ENCODE measurements at places on chromosomes 4 and X. TPM values are rescaled to one million over a fixed set of nuclear protein-coding genes. Genes with fewer than 3 reads are reported as not detected.

Gene FRMPD4
- 1.3 TPM for total RNA-seq

Gene SNCA
- 4.0 TPM for total RNA-seq

Gene CXCL5
- total RNA-seq: 0.11 TPM

Gene RCHY1
- 44.1 TPM for total RNA-seq

Gene GPC3
- 6.7 TPM for total RNA-seq

Gene ANKRD37
- total RNA-seq: 22.1 TPM

Gene SLC16A2
- 5.7 TPM for total RNA-seq

Gene SSX4
- total RNA-seq: not detected

DNA sequence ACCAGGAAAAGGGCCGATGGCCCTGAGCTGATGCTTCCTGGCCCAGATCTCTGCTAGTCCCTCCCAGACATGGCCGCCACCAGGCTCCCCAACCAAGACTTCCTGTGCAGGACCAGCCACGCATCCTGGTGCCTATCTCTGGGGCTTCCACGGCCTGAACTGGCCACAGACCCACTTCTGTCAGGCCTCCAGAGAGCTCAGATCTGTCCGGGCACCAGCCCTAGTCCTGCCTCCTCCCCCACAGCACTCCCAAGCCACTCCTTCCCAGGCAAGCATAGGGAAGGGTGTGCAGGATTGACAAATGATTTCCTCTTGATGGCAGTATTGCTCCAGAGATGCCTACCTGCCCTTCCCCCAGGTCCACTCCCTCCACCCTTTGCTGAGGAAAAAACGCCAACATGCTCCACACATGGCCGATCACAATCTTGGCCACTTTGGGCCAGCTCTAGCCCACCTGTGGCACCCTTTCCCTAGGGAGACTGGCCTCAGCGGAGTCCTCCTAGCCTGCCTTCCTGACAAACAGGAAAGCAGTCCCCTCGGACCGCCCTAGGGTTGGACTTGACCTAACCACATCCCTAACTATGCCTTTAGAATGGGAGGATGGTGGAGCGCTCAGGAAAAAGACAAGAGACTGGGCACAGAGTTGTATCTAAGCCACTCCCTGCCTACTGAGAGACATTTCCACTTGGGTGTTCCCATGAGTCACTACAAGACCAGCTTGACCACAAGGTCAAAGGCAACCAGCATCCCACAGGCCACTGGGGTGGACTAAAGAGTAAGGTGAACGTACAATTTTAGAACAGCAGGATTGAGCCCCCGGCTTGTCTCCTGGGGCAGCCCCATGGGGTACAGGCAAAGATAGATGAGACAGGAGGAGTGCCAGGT lies 277.5 kb upstream of the AGTR2 start:
- DNase-seq: no peak

- no peak for DNase-seq
Measured at GRCh38 chr4:59553063-59553720, 1646.9 kb upstream of the ADGRL3 start.

- no peak for DNase-seq
Measured at GRCh38 chr4:7770224-7771050, 169.2 kb downstream of the AFAP1 start.

DNA sequence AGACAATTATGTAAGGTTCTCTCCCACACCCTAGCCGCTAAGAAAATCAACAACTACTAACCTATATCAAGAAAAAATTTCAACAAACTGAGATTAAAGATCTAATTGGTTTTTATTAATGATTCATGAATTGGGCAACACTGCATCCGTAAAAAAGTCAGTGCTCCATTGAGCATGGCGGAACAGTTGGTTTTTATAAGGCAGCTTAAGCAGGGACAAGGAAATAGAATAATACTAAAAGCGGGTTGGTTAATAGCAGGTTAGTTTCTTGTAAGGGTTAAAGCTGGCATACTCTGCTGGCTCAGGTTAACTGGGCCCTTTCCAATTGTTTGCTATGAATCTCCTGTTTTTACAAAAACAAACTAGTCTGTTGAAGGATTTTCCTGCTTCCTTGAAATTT lies 202.3 kb upstream of the RASGEF1B start:
- DNase-seq: no peak

DNA sequence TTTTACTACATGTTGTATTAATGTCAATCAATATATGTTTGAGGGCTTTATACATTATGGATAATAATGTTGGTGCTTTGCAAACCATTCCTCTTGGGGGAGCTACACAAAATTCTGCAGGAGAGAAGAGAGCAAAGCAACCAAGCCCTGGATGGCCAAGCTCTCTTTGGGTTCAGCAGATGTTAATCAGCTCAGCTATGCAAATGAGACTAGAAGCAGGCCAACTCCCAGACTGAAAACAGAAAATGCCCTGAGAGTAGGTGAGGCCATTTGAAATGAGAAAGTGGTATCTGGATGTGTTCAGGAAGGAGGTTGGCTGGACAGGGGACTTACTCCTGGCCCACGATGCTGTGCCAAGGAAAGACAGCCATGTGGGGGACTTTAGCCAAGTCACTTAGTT lies 387.0 kb downstream of the BCOR start:
- no peak for DNase-seq

- DNase-seq: no peak
Measured at GRCh38 chr4:92992758-92993157, 689.0 kb downstream of the GRID2 start.

DNA sequence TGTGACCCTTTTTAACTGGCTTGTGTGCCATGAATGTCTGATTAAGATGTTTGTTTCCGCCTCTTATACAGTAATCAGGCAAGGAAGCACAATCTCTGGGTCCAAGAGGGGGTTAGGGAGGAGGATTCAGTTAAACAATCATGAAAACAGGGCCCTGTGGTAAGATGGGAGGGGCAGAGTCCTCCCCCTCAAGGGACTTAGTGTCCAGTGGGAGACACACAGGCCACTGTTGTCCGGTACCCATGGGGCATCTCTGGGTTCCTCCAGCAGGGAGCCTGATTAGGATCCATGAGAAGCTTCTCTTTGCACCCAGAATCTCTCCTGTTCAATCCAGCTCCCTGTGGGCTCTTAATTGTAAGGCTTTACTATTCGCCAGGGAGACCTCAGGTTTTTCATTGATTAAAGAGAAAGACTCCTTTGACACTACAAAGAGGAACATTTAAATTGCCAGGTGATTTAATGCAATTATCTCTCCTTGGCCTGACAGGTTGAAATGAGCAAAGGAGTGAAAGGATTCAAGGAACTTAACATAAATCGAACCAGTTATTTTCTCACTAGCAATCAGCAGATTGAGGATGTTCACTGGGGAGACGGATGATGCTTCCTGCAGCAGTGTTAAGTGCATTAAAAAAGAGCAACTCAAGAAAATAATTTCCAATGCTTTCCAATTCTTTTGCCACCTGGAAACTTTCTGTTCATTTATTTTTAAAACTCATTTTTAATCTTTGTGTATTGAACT lies 225.4 kb downstream of the PTTG2 start:
- DNase-seq: no peak

GRCh38 chr4:151165205-151166000 lies 66.0 kb downstream of the RPS3A start:
- no peak for DNase-seq

GRCh38 chr4:124414276-124415040 lies 298.1 kb downstream of the ANKRD50 start:
- DNase-seq: no peak

DNA sequence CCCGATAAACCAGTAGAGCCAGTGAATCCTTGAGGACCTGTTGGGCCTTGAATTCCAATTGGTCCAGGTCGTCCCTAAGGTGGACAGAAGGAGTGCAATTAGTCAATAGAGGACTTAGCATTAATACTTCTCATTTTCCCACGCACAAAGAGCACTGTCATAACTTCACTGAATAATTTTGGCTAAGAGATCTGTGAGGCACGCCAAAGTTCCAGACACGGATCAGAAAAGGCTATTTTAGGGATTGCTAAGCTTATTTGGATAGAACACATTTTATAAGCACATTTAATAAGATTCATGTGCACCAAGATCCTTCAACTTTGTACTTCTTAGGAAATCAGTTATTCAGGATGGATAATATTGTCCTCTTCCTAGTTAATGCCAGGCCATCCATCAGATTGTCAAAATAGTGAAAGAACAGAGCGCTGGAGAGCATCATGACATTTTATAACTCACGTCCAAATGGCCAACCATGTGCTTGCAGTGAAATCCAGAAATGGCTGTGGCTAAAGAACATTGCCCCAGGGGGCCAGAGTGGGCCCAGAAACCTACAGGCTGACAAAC lies 129.8 kb downstream of the ATG4A start:
- no peak for DNase-seq

GRCh38 chr4:146255463-146255862 lies 41.1 kb downstream of the REELD1 start:
- no peak for DNase-seq

DNA sequence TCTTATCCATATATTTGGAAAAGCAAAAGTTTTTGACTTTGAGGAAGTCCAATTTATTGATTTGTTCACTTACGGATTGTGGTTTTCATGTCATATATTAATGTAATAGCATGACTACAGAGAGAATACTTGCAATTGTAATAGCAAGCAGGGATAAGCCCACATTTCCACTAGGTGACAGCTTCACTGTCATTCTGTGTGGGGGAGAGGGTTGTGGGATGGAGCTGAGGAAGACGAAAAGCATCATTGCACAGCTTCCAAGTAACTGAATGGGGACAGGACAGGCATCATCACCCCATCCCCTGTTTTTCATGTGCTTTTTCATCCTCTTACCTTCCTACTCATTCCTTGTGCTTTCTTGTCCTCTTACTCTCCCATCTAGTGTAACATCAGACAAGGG lies 31.4 kb downstream of the BEX3 start:
- no peak for DNase-seq

DNA sequence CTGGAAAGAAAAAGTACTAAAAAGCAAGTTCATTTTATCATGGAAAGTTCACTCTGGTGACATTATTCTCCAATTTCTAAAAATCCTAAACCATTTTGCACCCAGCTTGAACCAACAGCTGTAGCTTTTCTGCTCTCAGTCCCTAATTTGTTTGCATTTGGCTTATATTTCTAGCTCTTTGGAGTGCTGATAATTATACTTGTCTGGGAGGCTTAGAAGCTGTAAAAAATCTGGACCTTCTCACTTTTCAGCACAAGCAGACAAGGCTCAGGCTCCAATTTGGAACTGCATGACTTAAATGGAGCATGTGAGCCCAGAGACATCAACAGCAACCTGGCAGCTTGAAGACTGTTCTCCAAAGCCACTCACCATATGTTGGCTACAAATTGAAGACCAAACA lies 170.9 kb upstream of the PCDH18 start:
- no peak for DNase-seq

- DNase-seq: no peak
Measured at GRCh38 chr4:56371426-56372220, 15.7 kb downstream of the AASDH start.

GRCh38 chr4:181830404-181831035 lies 412.7 kb upstream of the TENM3 start:
- no peak for DNase-seq

DNA sequence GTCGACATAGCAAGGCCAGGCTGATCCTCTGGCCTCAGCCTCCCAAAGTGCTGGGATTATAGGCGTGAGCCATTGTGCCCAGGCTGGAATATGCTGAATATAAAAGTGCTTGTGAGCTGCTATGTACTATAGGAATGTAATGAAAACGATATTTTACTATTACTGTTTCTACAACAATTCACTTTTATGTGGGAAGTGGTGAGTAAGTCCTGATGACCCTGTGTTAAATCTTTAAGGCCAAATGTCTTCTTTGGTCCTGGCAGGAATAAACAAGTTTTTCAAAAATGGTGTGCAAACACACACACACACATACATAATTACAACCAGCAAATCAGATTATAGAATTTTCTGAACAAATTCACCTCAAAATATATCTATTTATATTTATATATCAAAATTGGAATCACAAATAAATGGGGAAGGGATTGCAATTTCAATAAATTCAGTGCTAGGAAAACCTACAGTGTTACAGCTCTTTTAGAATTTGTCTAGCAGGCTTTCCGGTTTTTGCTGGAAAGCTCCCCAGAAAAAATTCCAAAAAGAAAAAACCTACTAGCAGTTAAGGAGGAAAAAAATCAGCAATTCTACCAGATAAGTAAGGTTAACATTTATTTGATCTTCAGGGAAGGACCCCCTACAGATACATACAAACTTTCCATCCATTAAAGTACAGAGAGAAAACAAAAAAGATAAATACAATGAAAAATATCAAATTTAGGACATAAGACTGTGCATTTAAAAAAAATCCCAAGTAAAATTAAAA lies 17.9 kb downstream of the SMIM14 start:
- DNase-seq: no peak

- no peak for DNase-seq
Measured at GRCh38 chr4:141350122-141350905, 129.6 kb downstream of the ZNF330 start.

DNA sequence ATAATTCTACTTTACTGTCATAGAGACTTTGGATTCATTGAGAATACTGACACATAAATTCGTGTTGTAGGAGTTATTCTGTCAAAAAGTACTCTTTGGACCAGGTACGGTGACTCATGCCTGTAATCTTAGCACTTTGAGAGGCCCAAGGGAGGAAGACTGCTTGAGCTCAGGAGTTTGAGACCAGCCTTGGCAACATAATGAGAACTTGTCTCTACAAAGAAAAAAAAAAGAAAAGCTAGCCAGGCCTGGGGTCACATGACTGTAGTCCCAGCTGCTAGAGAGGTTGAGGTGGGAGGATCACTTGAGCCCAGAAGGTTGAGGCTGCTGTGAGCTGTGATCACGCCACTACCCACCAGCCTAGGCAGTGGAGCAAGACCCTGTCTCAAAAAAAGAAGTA lies 54.9 kb downstream of the WDR19 start:
- DNase-seq: no peak

DNA sequence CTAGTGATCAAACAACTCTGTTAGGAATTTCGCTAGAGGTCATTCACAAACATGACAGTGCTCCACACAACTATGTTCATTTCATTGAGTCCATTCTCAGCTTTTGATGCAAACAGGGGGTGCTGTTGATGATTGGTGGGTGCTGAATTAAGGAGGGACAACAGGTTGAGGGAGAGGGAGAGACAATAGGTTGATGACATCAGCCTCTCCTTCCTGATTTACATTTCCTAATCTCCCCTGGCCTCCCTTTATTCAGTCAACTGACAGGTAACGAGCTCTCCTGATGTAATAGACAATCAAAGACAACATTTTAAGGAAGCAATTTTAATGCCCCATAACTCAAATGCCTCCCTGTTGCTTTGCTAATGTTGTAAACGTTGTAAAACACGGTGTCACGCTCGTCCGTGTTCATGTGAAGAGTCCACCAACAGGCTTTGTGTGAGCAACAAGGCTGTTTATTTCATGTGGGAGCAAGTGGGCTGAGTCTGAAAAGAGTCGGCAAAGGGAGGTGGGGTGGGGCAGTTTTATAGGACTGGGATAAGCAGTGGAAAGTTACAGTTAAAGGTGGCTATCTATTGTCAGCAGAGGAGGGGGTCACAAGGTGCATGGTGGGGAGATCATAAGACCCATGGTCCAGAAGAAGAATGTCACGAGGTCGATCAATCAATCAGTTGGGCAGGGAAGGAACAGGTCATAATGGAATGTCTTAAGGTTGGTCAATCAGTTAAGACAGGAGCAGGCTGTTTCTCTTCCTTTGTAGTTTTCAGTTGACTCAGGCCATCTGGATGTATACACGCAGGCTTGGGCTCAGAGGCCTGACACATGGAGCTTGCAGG lies 4.8 kb upstream of the GAR1 start:
- DNase-seq: no peak

- no peak for DNase-seq
Measured at GRCh38 chr4:5278213-5278612, 226.9 kb downstream of the STK32B start.
